ENCODE measurements at places on chromosomes 1 and 21. TPM values are rescaled to one million over a fixed set of nuclear protein-coding genes. Genes with fewer than 3 reads are reported as not detected.

Gene COL24A1
- 42.5 TPM for polyA plus RNA-seq

GRCh38 chr1:46492269-46492853 is 2.7 kb downstream of the DMBX1 start:
- no peak for DNase-seq

GRCh38 chr21:34909492-34910292 is 139.4 kb downstream of the RUNX1 start:
- no peak for DNase-seq

- no peak for DNase-seq
Observed at GRCh38 chr1:246152986-246153431, 354.1 kb downstream of the SMYD3 start.

- DNase-seq, result no peak
Observed at GRCh38 chr1:205481629-205482151, 22.8 kb upstream of the CDK18 start.
